Femur (tissue), 1 donor: ENCODE measurements at places on chromosomes 5 and 9.
A peak's percentile ranks its signal among the peaks of the same experiment; 100 is the strongest.

DNA sequence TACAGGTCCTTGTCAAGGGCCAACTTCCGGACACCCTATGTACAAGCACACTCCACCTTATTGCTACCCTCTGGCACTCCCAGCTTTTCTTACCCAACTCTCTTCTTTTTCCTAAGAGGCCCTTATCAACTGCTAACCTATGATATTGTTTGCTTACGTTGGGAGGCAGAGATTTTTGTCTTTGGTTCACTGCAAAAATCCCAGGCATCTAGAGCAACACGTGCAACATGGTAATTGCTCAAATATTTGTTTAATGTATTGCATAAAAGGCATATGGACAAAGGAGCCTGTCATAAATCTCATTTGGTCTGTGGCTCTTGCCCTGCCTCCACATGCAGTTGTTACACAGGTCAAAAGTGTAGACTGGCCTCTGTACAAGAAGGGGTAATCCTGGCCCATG lies 35.8 kb upstream of the ATP10B start:
- DNase-seq: no peak

DNA sequence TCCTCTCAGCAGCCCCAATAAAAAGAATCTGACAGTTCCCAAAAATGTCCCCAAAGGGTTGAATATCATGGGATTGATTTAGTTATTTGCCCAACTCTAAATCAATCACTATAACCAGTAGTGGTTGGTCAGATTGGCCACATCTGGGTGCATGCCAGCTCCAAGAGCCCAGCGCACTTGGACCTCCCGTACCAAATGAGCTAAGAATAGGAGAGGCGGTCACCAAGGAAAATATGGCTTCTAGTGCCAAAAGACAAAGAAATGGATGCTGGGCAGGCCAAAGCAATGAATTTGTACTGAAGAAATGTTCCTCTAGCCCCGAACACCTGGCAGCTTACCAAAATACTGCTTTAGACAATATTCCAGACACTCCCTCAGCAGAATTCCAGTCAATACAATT lies 80.3 kb downstream of the RCL1 start:
- DNase-seq: no peak

GRCh38 chr9:92968081-92968480 lies 20.8 kb downstream of the FGD3 start:
- DNase-seq: no peak

DNA sequence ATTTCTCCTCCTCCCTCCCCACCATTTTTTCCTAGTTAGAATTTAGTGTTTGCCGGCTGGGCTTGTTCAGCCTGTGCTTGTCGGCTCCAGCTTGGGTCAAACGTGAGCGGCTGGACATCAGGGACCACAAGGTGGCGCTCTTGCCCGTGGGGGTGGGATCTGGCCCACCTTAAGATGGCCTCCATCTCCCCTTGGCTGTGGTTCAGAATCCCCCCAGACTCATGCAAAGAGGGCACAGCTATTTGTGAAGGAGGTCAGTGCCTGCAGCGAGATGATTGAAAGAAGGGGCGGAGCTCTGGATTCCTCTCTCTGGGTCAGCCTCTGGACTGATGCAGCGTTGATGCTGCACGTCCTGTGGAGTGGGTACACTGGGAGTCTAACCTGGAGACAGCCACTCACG lies 283.3 kb upstream of the TUT7 start:
- peak; percentile 41 for DNase-seq

DNA sequence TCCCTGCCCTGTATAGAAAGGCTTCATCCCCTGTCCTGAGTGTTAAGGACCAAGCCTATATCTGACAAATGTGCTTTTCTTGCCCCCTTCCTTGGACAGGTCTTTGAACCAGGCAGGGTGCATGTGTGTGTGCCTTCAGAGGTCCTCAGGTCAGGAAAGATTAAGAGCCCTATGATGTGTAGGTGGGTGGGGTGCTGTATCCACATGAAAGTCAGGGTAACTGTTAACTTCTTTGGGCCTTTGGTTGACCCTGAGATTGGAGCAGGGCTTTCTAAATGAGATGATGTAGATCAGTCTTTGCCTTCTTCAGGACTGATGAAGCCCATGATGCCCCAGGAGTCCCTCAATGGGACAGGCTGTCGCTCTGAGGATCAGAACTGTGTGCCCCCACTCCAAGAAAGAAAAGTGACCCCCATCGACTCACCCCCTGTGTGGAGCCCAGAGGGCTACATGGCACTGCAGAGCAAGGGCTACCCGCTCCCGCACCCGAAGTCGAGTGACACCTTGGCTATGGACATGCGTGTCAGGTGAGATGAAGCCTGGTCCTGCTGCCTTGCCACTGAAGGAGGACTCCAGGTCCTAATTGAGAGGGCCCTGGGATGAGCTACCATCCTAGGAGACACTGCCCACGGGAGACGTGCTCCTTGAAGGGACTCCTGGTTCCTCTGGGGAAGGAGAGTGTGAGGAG lies 29.4 kb upstream of the POMT1 start:
- peak; percentile 16 for DNase-seq

DNA sequence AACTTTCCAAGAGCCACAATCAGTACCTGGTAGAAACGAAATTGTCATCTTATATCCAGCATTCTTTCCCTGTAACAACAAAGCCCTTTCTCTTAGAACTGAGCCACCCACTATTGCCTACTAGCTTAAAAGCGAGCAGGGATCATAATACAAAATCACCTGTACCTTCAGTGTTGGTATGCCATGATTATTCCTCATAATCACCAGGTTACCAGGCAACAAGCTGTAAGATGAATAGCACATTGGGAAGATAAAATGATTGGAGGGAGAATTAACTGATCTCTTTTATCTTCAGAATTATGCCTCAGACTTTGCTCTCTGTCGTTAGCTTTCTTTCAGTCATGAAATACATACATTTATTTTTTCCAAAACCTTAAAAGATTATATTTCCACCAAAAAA lies 345.6 kb downstream of the PRELID2 start:
- no peak for DNase-seq

DNA sequence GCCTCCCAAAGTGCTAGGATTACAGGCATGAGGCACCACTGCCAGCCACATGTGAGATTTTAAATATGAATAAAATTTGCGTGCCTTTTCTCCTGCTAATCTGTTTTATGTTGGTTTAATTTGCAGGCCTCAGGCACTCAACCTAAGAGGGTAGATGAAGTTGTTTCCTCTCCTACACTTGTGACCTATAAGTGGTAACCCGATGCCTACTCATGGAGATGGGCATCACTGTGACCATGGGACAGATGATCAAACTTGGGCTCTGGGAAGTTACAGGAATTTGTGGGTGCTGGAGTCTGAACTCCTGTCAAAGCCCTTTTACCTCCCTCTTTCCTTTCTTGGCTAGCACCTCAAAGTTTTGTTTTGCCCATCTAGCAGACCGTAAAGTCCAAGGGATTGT lies 1.1 kb downstream of the SLC28A3 start:
- DNase-seq: no peak

GRCh38 chr5:78355561-78355960 lies 4.9 kb upstream of the SCAMP1 start:
- DNase-seq: no peak

DNA sequence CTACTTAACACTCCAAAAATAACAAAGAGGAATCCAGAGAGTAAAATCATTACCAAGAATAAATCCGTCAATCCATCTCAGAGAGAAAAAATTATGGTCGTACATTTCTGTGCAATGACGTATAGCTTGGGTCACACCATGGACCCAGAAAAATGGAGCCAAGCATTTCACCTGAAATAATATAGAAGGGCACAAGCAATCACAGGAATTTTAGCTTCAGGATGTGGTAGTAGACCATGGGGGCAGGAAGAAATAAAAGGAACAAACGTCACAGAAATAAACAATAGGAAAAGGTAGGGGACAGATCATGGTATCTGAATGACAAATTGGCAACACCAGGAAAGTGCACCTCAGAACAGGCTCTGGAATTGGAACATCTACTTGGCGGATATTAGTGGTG lies 231.0 kb downstream of the PLK2 start:
- DNase-seq: no peak

GRCh38 chr9:88658311-88658822 lies 123.4 kb downstream of the NXNL2 start:
- no peak for DNase-seq

- no peak for DNase-seq
Observed at GRCh38 chr9:134993416-134993815, 75.7 kb upstream of the FCN1 start.

DNA sequence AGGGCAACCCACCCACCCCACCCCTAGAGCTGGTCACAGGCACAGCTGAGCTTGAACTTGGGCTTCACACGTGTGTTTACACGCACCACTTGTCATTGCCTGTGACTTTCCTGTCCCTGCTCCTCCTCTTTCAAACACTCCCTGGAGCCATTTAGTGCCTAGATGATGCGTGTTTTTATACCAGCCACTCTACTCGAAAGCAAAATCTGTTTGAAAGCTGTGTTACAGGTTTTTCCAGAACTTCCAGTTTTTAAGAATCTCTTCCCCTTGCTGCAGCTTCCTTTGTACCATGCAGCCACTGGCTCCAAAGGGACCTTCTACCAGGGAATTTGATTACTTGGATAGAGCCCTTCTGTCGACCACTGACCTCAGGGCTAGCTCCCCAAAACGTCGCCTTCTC lies 78.8 kb upstream of the SPRY4 start:
- no peak for DNase-seq

- no peak for DNase-seq
Observed at GRCh38 chr5:149429839-149430721, 51.0 kb upstream of the IL17B start.

DNA sequence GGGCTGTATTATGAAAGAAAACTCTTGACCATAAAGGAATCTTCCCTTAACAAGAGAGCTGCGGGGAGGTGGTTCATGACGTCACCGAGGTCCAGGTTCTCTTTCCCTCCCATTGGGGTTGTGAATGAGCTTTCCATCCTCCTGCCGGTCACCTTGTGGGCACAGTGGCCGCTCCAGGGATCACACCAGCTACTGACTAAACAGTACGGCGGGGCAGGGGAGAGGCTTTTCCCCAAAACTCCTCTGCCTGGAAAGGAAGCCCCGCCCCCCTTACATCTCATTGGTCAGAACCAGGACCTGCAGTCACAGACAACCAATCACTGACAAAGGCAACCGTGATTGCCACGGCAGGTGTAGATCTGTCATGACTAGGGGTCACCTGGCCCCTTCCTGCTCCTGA lies 35.6 kb downstream of the ROR2 start:
- no peak for DNase-seq

- DNase-seq: no peak
Observed at GRCh38 chr5:135141303-135142268, 107.6 kb upstream of the PITX1 start.

- DNase-seq: no peak
Observed at GRCh38 chr5:66151030-66151429, 6.9 kb downstream of the SREK1 start.

GRCh38 chr9:136539427-136540421 lies 6.1 kb downstream of the NOTCH1 start:
- peak; percentile 89 for DNase-seq

DNA sequence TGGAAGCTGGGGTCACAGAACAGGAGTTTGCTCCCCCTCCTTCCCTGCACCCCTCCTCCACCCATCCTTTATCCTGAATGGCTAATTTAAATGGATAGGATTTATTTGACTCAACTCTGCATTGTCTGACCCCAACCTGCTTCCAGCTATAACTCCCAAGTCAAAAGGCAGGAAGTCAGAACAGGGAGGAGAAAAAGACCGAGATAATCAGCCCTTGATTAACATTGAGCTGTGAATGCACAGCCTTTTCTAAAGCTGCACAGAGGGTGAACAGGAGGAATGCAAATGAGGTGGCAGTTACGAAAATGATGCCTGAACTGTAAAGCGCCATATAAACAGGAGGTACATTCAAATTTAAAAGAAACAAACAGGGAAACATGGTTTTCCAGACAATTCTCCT lies 152.8 kb downstream of the SPOCK1 start:
- DNase-seq: no peak
